Hematopoietic multipotent progenitor cell treated with erythropoietin and hydrocortisone succinate and interleukin-3 and kit ligand, for 15 days (in vitro differentiated cells): ENCODE measurements at places on chromosomes 3 and 15.
A peak's percentile ranks its signal among the peaks of the same experiment; 100 is the strongest.

DNA sequence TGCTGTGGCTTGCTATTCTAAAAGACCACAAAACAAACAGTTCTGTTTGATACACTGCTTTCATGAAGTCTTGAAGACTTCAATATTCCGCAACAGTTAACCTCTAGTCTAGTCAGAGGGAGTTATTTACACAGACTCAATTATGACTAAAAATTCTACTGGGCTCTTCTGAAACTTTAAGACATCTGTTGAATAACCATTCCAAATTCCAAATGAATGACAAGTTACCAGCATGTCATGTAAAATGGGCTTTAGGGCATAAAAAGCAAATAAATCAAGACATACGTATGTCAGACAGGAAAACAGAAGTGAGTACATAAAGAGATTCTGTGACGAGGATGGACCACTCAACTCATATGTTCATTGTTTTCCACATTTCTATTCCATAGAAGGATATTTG is 93.9 kb downstream of the PLOD2 start:
- DNase-seq, result no peak

DNA sequence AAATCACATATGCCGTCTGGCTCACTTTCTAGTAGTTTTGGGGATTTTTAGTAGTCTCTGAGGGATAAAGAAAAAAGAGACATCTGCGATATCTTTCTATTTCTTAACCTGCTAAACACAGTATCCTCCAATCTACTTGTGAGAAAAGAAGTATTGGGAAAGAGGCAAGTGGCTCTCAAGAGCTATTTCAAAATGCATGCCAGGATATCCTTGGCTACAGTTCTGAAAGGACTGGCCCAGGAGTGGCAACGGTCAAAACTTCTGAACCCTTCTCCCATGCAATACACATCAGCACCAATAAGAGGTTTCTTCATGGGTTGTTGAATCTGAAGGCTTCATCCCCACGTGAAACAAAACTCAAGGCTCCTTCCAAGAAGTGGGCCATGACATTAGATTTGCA is 204.0 kb upstream of the WNT5A start:
- no peak for DNase-seq

DNA sequence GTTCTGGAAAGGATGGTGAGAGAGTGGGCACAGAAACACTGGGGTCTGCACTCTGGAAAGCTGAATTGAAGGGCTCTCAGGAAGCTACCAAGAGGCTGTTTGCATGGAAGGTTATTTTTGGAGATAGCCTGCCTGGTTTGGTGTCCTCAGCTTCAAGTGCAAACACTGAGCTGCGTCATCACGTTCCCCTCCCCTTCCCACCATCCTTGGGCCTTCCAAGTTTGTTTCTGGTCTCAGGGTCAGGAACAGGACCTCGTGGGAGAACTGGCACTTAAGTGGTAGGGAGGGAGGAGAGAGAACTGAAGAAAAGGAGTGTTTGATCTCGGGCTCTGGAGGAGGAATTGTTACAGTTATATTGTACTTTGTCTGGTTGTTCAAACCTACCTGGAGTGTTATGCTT is 10.6 kb downstream of the ST6GAL1 start:
- DNase-seq, result no peak

DNA sequence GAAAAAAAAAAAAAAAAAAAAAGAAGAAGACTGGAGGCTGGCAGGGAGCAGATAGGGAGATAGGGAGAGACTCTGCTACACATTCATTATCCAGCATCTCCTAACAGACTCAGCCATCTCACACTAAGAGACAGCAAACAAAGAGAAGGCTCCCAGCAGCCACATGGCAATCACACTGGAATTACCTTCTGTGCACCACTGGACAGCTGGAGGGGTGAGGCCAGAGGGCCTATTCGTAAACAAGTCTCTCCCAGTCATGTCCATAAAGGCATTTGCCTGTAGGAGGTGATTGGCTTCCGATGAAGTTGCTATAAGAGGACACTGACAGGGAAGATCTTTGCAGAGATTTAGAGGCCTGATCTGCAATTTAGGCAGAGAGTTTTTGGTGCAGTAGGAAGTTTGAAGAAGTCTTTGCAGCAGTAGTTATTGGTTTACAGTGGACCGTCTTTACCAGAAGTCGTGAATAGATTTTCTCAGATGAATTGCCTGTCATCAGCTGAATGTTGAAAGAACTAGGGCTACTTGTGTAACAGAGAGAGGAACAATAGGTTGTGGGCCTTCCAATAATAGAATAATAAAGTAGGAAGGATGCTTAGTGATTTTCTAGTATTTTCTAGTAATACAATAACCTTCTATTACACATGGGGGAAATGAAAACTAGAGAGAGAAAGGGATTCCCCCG is 89.7 kb downstream of the TP63 start:
- DNase-seq, result no peak

GRCh38 chr3:13021141-13022114 is 51.8 kb downstream of the IQSEC1 start:
- DNase-seq, result no peak

DNA sequence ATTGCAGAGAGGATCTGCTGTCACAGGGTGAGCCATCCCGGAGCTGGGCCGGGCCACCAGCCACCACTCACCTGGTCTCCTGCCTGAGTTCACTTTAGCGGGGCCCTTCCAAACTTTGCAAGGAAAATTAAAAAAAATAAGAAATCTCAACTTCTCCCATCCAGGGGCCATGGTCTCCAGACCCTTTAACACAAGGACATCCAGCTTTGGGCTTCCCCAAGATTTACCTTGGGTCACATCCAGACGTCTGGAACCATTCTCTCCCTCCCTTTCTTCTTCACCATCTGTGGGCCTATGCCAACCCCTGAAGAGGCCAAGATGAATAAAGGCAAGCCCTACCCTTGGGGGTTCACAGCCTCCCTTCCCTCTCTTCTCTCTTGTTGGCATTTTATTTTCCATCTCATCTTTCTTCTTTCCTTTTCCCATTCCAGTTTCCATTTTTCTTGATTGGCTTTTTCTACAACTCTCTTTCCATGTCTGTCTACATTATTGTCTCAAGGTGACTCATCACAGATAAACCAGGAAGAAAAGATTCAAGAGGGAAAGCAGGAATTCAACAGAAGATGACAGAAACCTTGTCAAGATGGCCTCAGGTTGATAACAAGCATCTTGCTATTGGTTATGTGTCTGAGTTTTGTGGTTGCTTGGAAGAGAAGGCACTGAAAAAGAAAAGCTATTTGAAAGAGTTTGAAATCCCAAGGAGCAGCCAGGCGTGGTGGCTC is 49.5 kb downstream of the ITGA11 start:
- DNase-seq, result no peak

GRCh38 chr15:39581793-39582285 is 960 bp downstream of the THBS1 start:
- DNase-seq, result no peak

GRCh38 chr3:52798978-52799476 is 4.4 kb downstream of the ITIH3 start:
- DNase-seq, result peak; percentile 34

DNA sequence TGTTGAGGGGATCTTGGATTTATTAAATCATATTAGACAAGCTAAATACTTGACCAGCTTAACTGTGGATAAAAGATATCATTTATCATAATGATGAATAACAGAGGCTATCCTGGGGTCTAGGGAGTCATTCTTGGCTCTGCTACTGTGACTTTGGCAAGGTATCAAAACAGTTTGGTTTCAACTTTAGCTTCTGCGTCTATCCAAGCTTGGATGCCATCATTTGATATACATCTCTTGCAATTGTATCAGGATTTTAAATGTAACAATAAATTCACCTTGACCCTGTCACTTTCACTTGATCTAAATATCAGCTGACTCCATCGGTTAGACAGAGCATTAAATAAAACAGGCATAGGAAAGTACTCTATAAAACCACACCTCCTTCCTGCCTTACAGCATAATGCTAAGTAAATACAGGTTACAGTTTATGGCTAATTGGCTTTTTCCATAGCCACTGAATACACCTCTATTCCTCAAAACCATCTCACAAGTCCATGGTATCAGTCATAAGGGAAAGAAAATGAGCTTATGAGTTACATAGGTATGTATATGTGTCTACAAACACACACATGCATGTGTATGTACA is 262.9 kb downstream of the CTNNB1 start:
- no peak for DNase-seq

- DNase-seq, result no peak
Observed at GRCh38 chr3:171996178-171996817, 43.1 kb upstream of the FNDC3B start.

- DNase-seq, result no peak
Observed at GRCh38 chr3:154191520-154191919, 70.3 kb downstream of the ARHGEF26 start.

- DNase-seq, result no peak
Observed at GRCh38 chr3:113234028-113234427, 22.7 kb downstream of the BOC start.

GRCh38 chr3:46349484-46350261 is 4.2 kb upstream of the CCR2 start:
- no peak for DNase-seq

GRCh38 chr3:167750272-167750971 is 14.9 kb downstream of the SERPINI1 start:
- DNase-seq, result no peak

DNA sequence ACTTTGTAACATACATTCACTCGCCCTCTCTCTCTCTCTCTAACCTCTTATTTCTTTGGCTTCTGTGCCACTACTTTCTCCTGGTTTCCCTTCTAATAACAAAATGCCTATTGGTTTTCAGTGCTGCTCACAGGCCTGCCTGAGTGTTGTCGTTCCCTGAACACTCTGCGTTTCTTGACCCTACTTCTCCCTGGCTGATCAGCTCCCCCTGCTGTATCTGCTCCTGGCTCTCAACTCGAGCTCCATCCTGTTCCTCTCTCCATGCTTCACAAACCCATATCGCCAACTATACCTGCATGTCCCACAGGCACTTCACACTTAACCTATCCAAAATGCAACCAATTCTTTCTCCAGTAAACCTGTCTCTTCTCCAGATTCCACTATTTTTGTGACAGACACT is 111.4 kb downstream of the OPA1 start:
- DNase-seq, result peak; percentile 23

DNA sequence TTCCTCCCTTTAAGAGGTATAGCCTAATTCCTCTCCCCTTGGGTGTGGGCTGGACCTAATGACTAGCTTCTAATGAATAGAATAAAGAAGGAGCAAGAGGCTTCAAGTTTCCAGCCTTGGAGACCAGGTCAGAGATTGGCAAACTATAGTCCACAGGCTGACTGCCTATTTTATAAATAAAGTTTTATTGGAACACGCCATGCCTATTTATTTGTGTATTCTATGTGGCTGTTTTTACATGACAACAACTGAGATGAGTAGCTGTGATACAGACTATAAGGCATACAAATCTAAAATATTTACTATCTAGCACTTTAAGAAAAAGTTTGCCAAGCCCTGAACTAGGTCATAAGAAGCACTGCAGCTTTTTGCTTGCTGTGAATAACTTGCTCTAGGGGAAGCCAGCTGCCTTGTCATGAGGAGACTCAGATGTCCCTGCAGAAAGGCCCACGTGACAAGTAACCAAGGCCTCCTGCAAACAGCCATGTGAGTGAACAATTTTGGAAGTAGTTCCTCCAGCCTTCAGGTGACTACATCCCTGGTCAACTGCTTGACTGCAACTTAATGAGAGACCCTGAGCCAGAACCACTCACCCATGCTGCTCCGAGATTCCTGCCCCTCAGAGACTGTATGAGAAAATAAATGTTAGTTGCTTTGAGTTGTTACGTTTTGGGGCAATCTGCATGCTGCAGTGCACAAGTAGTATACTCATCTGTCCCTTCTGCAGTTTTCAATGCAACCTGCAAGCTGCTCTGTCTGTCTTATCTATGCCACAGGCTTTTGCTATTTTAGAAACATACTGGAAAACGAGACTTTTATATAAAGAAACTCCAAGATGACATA is 21.1 kb upstream of the MAP3K13 start:
- no peak for DNase-seq

DNA sequence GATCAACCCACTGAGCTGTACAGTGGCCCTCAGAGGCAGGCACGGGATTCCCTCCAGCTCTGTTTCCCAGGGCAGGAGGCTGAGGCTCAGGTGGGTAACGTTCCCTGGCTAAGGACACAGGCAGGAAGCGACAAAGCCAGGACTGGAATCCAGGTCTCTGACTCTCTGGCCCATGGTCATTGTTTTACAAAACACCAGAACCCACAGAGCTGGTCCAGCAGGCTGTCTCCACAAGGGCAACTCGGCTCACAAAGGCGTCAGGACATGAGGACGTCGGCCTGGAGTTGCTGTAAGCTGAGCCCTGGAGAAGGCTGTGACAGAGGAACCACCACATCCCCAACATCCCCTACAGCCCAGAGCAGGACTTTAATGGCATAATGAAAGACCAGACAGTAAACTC is 30.7 kb downstream of the NUP210 start:
- DNase-seq, result no peak

GRCh38 chr3:11757441-11757875 is 89.2 kb downstream of the TAMM41 start:
- no peak for DNase-seq

- DNase-seq, result no peak
Observed at GRCh38 chr15:43998607-43999006, 171.8 kb downstream of the WDR76 start.

- no peak for DNase-seq
Observed at GRCh38 chr15:99619712-99620111, 53.9 kb downstream of the MEF2A start.

GRCh38 chr3:157930000-157930780 is 176.0 kb downstream of the SHOX2 start:
- DNase-seq, result no peak

- DNase-seq, result no peak
Observed at GRCh38 chr3:120852412-120852811, 55.6 kb upstream of the STXBP5L start.

DNA sequence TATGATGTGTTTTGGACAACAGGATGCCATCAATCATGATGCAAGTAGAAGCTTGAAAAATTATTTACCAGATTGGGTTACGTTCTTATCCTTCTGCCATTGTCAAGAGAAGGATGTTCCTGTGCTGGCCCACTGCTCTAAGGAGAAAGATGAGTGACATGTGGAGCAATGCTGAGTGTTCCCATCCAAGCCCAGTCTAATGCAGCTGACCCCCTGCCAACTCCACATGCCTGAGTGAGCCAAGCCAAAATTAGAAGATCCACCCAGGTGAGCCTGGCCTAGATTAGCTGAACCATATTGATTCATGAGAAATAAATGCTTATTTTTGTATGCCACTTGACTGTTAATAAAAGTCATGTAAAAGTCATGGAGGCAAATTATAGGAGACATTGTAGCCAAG is 446.5 kb downstream of the CNTN3 start:
- no peak for DNase-seq

GRCh38 chr3:42410370-42411131 is at the start of gene LYZL4:
TSS of gene LYZL4 (minus strand) at chr3:42410610. CDS start at chr3:42407251, 3,359 bp downstream.
- DNase-seq, result no peak

GRCh38 chr3:58989955-58990354 is 59.9 kb downstream of the CFAP20DC start:
- DNase-seq, result no peak
